Neural cell (in vitro differentiated cells): ENCODE measurements at places on chromosomes 13 and 19. TPM values are rescaled to one million over a fixed set of nuclear protein-coding genes. Genes with fewer than 3 reads are reported as not detected.

CEP89 gene
- polyA plus RNA-seq: 21.5 and 24.1 TPM in 2 replicates

B3GNT8 gene
- polyA plus RNA-seq: not detected in 2 replicates

NPHS1 gene
- 0.05 and 2.8 TPM in 2 replicates for polyA plus RNA-seq

NOP53 gene
- 65.0 and 87.0 TPM in 2 replicates for polyA plus RNA-seq

HCN2 gene
- 4.7 and 6.4 TPM in 2 replicates for polyA plus RNA-seq
